Inflammatory macrophage treated with lipopolysaccharide for 4 hours (primary cell): ENCODE measurements at places on chromosomes 6 and 20.
A peak's percentile ranks its signal among the peaks of the same experiment; 100 is the strongest.

- DNase-seq, result peak; percentile 84
These were observed 69.9 kb upstream of the DDR1 start for GRCh38 chr6:30814146-30815040.

DNA sequence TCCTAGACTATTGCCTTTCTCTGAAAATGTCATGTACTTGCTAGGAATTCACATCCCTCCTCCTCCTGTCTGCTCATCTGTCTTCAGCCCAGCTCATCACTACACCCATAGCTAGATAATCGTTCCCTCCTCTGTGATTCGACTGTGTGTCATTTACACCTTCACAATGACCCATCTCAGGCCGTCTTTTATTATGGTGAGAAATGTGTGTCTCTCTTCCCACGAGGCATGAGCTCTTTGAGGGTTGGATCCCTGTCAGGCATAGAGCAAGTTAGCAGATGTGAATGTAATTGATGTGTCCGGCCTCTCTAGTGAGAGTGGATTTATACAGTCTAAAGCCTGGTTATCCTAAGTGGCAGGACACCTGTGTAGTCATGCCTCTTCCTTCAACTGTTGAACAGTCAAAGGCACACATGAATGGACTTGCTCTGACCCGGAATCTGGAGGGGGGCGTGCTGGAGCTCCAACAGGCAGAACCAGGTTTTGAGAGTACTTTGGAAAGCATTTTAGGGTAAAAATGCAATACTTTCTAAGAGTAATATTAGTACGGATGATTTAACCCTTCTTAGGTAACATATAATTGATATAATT lies 182.1 kb downstream of the UTRN start:
- DNase-seq, result no peak

DNA sequence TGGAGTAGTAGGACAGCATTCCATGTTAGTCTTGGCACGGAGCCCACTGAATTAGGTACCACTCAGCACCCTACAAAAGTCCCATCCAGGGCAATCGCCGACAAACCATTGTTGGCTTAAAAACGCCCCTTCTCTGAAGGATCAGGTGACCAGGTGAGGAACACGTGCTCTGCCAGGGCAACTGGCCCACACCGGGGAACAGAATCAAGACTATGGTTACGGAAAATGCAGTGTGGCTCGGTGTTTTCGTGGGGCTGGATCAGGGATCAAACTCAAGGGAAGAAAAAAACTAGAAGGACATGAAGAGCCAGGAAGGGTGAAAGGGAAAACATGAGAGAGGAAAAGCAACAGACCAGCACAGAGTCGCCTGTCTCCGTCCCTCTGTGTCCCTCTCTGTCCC lies 177.8 kb upstream of the ARID1B start:
- DNase-seq, result no peak

- DNase-seq, result no peak
These were observed 120.8 kb upstream of the PTPN1 start for GRCh38 chr20:50389438-50389807.

GRCh38 chr20:62618611-62619529 lies 23.4 kb upstream of the SLCO4A1 start:
- DNase-seq, result peak; percentile 78

GRCh38 chr6:7721649-7722048 lies 4.2 kb upstream of the BMP6 start:
- DNase-seq, result peak; percentile 53

DNA sequence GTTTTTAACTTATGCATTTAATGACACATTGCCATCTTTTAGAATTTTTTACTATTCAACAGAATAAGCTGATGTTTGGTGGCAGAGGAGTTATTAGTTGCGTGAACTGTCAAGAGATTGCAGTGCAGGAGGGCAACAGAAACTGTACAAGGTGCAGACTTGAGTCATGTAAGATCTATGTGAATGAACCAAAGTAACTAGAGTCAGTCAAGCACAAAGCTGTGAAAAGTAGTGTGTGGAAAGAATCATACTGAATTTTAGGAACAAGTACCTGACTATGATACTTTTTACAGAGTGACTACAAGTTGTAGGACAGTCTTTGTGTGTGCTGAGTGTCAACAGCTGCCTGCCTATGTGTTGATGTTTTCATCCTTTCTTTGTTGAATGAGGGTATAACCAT lies 2.7 kb upstream of the C6orf163 start:
- no peak for DNase-seq

DNA sequence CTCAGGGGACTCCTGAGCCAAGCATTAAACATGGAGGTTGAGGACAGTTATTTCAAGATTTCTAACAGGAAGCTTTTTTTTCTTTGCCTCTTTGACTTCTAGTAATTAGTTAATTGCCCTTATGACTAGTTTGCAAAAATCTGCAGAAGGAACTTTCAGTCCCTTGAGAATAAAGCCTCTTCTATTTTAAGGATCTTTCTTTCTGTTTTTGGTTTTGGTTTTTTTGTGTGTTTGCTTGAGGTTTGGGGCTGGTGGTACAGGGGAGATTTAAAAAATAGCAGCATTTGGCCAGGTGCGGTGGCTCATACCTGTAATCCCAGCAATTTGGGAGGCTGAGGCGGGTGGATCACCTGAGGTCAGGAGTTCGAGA lies 259.3 kb downstream of the BMP7 start:
- no peak for DNase-seq

DNA sequence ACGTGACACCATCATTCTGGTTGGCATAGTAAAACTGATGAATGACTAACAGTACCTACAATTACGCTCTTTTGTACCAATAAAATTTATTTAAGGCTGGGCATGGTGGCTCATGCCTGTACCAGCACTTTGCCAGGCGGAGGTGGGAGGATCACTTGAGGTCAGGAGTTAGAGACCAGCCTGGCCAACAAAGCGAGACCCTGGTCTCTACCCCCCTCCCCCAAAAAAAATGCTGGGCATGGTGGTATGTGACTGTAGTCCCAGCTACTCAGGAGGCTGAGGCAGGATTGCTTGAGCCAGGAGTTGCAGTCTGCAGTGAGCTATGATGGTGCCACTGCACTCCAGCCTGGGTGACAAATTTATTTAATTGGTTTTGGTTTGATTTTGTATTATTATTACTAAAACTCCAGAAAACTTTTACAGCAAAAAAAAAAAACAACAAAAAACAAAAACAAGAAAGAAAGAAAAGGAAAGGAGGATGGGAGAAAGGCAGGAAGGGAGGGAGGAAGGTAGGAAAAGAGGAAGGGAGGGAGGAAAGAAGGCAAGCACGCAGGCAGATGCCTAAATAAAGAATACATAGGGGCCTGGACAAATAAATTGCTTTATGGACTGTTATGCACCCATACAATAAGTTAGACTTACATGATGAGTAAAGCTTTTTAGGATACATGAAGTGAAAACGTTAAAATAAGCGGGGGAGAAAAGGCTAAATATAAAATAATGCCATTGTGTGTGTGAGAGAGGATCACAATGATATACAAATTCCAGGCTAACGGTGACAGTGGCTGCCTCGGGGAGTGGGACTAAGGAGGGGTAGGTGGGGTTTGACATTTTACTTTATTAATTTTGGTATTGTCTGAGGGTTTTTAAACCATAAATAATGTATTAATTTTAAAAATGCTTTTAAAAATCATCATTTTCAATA lies 682 bp upstream of the ZSCAN9 start:
- no peak for DNase-seq

DNA sequence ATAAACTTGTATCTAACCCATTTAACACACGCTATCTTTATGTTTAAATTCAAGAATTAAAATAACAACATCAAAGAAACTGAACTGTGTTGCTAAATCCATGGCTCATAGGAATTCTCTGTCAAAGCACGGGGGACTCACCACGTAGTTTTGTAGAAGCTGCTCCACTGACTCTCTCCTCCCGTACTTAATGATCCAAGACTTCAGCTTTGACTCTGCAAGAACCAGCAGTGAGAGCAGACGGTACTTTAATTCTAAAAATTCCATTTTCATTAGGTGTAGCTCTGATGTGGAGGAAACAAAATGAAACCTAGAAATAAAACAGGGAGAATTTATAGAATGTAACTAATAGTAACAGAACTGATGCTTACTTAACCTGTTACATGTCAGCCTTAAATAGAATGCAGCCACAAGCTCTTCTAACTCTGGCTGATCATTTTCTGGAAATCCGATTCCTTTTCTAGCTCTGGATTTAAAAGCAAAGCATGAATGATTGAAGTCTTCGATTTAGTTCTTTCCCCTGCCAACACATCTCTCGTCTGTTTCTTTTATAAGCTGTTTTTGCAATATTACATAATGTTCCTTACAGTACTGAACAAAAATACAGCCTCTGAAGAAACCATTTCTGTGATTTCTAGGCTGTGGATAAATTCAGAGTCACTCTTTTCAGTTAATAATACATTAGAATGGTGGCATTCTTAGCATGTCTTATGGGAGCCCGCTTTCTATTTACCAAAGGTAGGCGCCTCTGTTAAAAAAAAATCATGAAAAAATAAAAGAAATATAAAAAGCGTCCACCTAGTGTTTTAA lies 165.5 kb downstream of the SYNE1 start:
- no peak for DNase-seq

DNA sequence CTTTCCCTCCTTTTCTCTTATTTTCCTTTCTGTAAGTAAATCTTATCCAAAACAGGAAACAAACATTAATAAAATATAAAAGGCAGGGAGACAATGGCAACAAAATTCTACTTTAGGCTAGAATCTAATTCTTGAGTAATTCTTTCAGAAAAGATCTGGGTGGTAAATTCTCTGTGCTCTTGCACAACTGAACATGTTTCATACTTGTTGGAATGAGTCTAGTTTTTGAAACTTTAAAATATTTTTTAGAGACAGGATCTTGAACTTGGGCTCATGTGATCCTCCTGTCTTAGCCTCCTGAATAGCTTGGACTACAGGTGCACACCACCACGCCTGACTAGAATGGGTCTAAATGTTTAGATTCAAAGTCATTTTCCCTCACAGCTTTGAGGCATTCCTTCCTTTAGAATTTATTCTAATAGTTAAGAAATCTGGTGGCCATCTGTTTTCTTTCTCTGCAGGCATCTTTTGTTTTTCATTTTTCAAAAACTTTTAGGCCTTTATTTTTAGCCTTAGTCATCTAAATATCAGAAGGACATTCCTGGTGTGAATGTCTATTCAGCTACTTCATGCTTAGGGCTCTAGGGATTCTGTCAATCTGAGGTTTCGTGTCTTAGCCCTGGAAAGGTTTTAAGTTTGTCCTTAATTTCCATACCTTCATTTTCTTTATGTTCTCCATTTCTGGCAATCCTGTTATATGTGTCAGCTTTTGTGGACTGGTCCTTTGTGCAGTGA lies 76.5 kb downstream of the CDKAL1 start:
- no peak for DNase-seq

DNA sequence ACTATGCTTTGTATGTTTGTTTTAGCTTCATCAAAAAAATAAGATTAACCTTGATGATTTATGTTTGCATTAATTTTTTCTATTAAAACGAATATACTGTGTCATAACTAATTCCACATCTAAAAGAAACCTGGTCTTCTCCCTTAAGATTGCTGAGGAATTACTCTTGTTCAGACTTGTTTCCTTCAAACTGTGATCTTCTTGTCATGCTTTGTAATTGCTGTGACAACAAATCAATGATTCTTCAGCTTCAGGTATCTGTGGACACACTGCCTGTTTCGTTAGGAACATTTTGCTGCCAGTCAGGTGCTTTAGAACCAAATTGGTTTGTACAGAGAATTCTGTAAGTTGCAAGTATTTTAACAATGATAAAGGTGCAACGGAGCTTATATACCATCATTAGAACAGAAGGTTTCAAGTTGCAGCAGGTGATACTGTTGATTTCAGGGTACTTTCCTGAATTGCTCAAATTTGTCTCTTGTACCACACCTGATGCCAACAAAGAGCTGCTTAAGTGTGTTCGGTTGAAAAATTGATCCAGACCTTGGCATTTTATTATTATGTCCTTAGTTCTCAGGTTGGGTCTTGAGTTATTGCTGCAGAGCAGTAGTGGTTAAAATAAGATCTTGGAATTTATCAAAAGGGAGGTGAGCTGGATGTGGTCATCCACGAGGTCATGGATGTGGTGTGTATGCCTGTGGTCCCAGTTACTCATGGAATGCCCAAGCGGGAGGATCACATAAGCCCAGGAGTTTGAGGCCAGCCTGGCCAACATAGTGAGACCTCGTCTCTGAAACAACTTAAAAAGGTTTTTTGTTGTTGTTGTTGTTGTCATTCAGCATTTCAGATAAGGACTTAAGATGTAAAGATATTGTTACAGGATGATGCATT lies 19.5 kb downstream of the SYTL3 start:
- no peak for DNase-seq

- DNase-seq, result no peak
These were observed 4.7 kb downstream of the DSN1 start for GRCh38 chr20:36768768-36769430.
